NCI-H187 treated with DMSO at 0.1 percent for 48 hours (cell line): ENCODE measurements at places on chromosomes 4 and X.

- no peak for DNase-seq
Measured at GRCh38 chr4:173111031-173111430, 57.6 kb upstream of the GALNT7 start.

GRCh38 chr4:176988226-176988625 lies 195.5 kb upstream of the VEGFC start:
- DNase-seq: no peak

GRCh38 chr4:4968161-4968725 lies 51.0 kb downstream of the CYTL1 start:
- DNase-seq: no peak

- no peak for DNase-seq
Measured at GRCh38 chrX:75642811-75643361, 120.0 kb upstream of the ZDHHC15 start.

DNA sequence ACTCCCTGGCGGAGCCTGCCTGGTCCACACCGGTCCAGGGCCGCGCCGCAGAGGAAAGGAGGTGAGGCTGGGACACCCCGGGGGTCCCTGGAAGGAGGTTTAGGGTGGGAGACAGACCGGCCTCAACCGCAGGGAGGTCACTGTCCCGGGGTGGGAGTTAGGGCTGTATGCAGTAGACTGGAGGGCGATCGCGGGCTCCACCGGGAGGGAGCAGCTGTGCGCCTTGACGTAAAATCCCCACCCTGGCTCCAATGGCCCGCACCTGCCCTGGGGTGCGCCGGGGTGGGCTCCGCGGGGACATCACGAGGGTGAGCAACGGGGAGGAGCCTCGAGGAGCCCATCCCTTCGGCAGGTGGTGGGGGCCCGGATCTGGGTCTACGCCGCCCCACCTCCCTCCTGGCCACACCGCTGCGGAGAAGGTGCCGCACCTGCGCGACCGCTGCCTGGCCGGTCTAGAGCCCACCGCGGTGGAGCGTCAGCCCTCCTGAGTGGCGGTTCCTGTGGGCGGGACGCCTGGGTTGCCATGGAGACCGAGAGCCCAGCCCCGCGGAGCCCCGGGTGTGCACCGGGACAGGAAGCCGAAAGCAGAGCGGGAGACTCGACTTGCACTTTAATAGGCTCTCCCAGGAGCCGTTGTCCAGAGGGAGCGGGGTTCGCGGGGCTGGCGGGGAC lies 105.1 kb downstream of the ADRA2C start:
- no peak for DNase-seq

GRCh38 chr4:105361053-105361452 lies 112.8 kb downstream of the PPA2 start:
- no peak for DNase-seq

GRCh38 chrX:103629318-103630170 lies 769 bp downstream of the TCEAL1 start:
- DNase-seq: no peak

DNA sequence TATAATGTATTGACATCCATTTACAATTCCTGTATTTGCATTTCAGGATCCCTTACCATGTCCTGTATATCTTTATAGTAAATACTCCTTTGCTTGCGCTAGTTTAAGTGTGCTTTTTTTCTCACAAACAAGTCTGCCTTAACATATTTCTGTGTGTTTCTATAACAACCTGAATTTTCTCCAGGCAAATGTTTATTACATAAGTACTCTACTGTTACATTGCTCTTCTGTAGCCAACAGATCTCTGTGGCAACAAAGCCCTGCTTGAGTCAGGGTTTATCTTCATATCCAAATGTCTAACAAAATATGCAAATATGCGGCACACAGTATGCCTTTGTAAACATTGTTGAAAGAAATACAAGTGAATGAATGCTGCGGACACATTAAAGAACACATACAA lies 625.5 kb downstream of the TLL1 start:
- DNase-seq: no peak

DNA sequence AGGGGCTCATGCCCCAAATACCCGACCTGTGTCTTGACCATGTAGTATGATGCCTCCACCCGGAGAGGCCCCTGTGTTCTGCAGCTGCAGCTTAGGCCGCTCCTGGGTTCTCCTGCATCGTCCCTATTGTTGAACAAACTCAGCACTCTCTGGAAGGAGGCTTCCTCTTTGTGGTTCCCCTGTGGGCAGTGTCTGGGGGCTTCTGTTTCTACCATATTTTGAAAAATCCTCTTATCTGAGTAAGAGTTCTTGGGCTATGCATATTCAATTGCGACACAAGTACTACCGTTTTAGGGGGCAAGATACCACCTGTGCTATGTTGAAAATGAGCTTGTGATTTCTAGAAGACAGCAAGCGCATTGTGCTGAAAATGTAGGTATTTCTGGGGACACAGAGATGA lies 276.6 kb downstream of the DHRSX start:
- no peak for DNase-seq

GRCh38 chr4:139243448-139244365 lies 36.3 kb downstream of the MGARP start:
- no peak for DNase-seq

GRCh38 chr4:100848841-100849240 lies 331.0 kb upstream of the EMCN start:
- DNase-seq: no peak

DNA sequence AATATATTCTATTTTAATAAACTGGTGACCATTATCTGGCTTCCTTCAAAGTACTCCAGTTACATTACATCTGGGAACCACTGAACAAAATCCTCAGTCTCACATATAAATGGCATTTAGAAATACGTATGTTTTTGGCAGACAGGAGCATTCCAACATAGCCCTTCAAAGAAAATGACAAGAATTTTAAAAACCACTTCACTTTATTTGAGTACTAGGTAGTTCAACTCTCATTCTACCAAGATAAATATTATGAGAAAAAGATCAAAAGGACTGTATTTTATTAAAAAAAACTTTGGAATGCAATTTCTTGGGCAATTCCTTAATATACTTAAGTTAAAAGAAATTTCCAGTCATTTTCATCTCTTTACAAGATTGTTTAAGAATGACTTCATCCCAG lies 17.6 kb downstream of the TNIP3 start:
- DNase-seq: no peak

GRCh38 chr4:138199568-138200235 lies 42.4 kb downstream of the SLC7A11 start:
- DNase-seq: no peak

DNA sequence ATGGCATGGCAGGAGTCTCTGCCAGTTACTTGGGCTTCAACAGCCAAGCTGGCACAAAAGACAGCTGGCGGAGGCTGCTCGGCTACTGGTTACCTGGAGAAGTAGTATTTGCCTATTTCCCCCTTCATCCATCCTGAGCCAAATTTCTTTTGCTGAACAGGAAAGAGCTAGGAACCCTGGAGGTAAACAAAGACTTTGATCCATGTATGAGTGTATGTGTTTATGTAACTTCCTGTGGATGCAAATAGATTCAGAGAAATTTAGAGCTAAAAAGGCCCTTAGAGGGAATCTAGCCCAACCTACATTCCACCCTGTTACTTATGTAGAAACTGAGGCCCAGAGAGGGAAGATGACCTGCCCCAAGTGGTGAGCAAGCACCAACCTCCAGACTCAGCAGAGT lies 11.2 kb downstream of the AWAT2 start:
- DNase-seq: no peak

DNA sequence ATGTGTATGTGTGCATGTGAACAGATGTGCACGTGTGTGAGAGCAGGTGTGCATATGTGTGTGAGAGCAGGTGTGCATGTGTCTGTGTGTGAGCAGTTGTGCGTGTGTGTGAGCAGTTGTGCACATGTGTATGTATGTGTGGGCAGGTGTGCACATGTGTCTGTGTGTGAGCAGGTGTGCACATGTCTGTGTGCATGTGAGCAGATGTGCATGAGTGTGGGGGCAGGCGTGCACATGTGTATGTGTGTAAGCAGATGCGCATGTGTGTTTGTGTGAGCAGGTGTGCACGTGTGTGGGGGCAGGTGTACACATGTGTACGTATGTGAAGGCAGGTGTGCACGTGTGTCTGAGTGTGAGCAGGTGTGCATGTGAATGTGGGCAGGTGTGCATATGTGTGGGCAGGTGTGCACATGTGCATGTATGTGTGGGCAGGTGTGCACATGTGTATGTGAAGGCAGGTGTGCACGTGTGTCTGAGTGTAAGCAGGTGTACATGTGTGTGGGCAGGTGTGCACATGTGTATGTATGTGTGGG lies 66.5 kb upstream of the LRPAP1 start:
- no peak for DNase-seq

DNA sequence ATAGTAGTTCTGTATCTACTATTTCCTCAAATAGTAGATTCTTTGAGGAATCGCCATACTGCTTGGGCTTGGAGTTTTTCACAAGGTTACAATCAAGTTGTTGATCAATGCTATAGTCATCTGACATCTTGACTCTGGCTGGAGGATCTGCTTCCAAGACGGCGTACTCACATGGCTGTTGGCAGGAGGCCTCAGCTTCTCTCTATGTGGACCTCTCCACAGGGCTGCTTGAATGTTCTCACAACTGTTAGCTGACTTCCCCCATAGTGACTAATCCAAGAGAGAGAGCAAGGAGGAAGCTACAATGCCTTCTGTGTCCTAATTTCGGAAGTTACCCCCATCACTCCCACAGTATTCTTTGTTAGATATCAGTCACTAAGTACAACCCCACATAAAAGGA lies 10.3 kb downstream of the EGFL6 start:
- no peak for DNase-seq

- DNase-seq: no peak
Measured at GRCh38 chrX:149531599-149531998, 9.2 kb upstream of the EOLA1 start.

GRCh38 chr4:22877486-22878052 lies 184.8 kb downstream of the GBA3 start:
- DNase-seq: no peak

DNA sequence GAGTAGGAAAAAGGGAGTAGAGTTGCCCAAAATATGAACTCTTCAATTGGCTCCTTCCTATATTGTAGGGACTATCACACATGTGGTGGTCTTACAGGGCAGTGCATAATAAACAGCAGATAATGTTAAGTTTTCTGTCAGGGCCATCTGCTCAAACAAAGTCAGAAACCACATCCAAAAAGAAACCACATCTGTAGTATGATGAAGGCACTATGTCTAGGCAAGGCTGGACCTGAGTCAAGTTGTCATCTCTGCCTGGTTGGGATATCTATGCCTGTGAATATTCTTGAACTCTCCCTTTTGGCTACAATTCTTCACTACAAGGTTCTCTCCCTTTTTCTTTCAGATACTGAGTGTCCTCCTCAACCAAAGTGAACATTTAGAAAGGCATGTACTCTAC lies 109.4 kb upstream of the C1GALT1C1 start:
- DNase-seq: no peak

GRCh38 chr4:86544310-86544966 lies 49.7 kb upstream of the PTPN13 start:
- no peak for DNase-seq

- DNase-seq: no peak
Measured at GRCh38 chrX:23784470-23785331, 1.7 kb downstream of the SAT1 start.

DNA sequence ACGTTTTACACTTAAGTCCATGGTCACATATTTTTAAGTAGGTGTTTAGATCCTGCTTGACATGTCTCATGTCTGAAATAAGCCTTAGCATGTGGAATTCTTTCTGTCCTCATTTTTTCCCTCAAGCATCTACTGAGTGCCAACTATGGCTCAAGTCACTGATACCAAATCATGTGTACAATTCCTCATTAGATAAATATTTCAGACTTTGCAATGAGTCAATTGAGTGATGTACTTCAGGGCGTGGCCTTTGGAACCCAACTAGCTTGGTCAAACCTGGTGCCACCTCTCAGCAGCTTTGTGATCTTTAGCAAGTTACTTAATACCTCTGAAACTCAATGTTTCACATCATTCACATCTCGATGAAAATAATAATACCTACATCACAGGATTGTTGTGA lies 12.6 kb upstream of the JADE1 start:
- DNase-seq: no peak

- DNase-seq: no peak
Measured at GRCh38 chr4:8409264-8410065, 31.1 kb downstream of the ACOX3 start.

DNA sequence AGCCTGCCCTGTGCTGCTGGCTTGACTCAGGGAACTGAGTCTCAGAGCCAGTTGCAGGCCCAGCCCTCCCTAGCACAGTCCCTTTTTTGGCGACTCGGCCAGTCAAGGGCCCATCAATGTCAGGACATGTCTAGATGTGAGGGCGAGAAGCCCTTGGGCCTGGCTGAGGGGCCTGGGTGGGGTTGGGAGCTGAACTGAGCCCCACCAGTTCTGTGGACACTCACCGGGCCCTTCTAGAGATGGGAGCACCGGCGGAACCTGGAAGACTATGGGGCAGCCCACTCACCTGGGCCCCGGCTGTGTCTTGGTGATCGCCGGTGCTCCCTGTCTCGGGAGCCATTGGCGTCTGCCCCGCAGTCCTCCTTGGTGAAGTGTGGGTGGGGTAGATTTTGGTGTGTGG lies 245.9 kb downstream of the AFAP1 start:
- DNase-seq: no peak

- no peak for DNase-seq
Measured at GRCh38 chr4:8267077-8267476, 2.5 kb upstream of the HTRA3 start.

DNA sequence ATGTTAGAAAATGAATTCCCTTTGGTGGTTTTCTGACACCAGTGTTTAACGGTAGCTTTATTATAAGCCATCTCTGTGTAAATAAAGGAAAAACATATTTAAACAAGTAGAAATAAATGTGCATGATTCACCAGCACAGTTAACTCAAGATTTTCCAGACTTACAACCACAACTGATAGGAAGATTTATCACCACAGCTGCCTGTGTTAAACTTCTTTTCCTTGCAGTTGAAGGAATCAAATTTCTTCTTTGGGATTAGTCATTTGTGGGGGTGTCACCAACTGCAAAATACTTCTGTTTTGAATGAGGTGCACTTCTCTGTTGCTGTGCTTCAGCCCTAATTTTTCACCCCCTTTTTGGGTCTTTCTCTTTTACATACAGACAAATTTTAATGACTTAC lies 128.1 kb upstream of the STK26 start:
- DNase-seq: no peak

DNA sequence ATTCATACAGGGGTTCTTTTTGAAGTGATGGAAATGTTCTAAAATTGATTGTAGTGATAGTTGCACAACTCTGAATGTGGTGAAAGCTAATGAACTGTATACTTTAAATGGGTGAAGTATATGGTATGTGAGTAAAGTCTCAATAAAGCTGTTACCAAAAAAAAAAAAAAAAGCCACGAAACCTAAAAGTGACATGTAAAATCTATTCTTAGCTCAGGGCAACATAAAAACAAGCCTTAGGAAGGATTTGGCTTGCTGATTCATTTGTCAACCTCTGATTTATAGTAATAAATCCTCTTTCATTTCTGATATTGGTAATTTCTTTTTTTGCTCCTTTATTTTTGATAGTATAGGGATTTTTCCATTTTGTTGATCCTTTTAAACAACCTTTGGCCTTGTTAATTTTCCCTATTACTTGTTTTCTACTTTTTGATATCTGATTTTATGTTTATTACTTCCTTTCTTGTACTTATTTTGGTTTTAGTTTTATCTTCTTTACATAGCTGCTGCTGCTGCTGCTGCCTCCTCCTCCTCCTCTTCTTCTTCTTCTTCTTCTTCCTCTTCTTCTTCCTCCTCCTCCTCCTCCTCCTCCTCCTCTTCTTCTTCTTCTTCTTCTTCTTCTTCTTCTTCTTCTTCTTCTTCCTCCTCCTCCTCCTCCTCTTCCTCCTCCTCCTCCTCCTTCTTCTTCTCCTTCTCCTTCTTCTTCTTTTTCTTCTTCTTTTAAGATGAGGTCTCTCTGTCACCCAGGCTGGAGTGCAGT lies 79.4 kb downstream of the ADGRG4 start:
- no peak for DNase-seq

GRCh38 chr4:152290366-152290921 lies 245.4 kb downstream of the FBXW7 start:
- DNase-seq: no peak

- DNase-seq: no peak
Measured at GRCh38 chrX:6890544-6891261, 256.8 kb upstream of the STS start.
